SK-MEL-5 (cell line): ENCODE measurements at places on chromosomes 6 and 20. TPM values are rescaled to one million over a fixed set of nuclear protein-coding genes. Genes with fewer than 3 reads are reported as not detected.

Gene VSX1
- total RNA-seq: not detected in 2 replicates

Gene ZBTB9
- total RNA-seq: 7.2 and 7.7 TPM in 2 replicates

Gene NOX3
- total RNA-seq: not detected in 2 replicates

Gene CDSN
- not detected in 2 replicates for total RNA-seq

Gene C20orf144
- not detected in 2 replicates for total RNA-seq

Gene CST5
- 0.26 TPM in 1 of 2 replicates, not detected in the other for total RNA-seq

Gene GNRH2
- total RNA-seq: not detected in 2 replicates

Gene SYNDIG1
- not detected in 2 replicates for total RNA-seq

Gene MYO6
- total RNA-seq: 6.2 and 6.9 TPM in 2 replicates

Gene PHACTR2
- total RNA-seq: 9.9 and 14.7 TPM in 2 replicates

Gene PI3
- total RNA-seq: 0.40 and 0.56 TPM in 2 replicates

Gene HMGN3
- 86.4 and 87.5 TPM in 2 replicates for total RNA-seq

Gene SLC2A10
- 8.5 and 8.8 TPM in 2 replicates for total RNA-seq

Gene ZNF165
- 0.19 and 0.37 TPM in 2 replicates for total RNA-seq

Gene MAS1
- not detected in 2 replicates for total RNA-seq

Gene TRIM10
- total RNA-seq: not detected in 2 replicates

Gene HSPA12B
- total RNA-seq: 0.21 TPM in 1 of 2 replicates, not detected in the other

Gene PKIB
- 1.0 and 1.4 TPM in 2 replicates for total RNA-seq

Gene RREB1
- total RNA-seq: 15.7 and 19.5 TPM in 2 replicates

Gene TCP11
- not detected in 2 replicates for total RNA-seq

Gene STX11
- 6.6 and 6.7 TPM in 2 replicates for total RNA-seq

Gene PTCRA
- total RNA-seq: 6.2 and 9.7 TPM in 2 replicates

Gene SCUBE3
- 0.50 and 0.80 TPM in 2 replicates for total RNA-seq

Gene LY6G6D
- not detected in 2 replicates for total RNA-seq

Gene SOBP
- 1.6 and 2.4 TPM in 2 replicates for total RNA-seq

Gene ZNF341
- 1.6 and 1.7 TPM in 2 replicates for total RNA-seq

Gene KCNK15
- 0.13 TPM in 1 of 2 replicates, not detected in the other for total RNA-seq

Gene ESR1
- 0.26 and 1.7 TPM in 2 replicates for total RNA-seq

Gene BEND6
- total RNA-seq: 0.59 and 0.63 TPM in 2 replicates

Gene FKBP5
- 4.3 and 4.6 TPM in 2 replicates for total RNA-seq

Gene SPATA2
- 3.3 and 4.6 TPM in 2 replicates for total RNA-seq

Gene MYLK2
- not detected in 2 replicates for total RNA-seq

Gene KCNK5
- total RNA-seq: 0.32 and 0.79 TPM in 2 replicates

Gene OR2J3
- total RNA-seq: not detected in 2 replicates

Gene FUT9
- not detected in 2 replicates for total RNA-seq

Gene NFATC2
- 1.8 and 2.6 TPM in 2 replicates for total RNA-seq

Gene SGK1
- total RNA-seq: 574 and 592 TPM in 2 replicates

Gene NCOA7
- 22.5 and 23.7 TPM in 2 replicates for total RNA-seq

Gene ENPP5
- total RNA-seq: 2.0 and 3.0 TPM in 2 replicates

Gene PRKN
- 0.51 and 0.95 TPM in 2 replicates for total RNA-seq
